ENCODE measurements at places on chromosomes 4 and X.

- DNase-seq: no peak
These were observed 232.5 kb downstream of the ARHGAP10 start for GRCh38 chr4:147964266-147964880.

DNA sequence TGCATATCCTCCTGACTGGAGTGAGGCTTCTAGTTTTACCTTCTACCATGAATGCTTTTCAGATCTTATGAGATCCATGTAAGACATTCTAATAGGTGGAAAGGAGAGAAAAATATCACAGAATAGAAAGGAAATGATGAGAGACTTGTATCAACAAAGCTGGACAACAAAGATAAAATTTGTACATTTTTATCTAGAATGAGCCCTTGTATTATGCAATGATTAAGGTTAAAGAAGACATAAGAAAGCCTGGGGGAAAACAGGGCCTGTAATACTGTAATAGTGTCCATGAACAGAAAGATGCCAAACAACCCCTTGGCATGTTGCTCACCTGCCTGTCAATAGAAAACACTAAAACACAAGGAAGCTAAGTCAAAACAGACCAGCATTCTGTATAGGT lies 44.2 kb upstream of the SCRG1 start:
- no peak for DNase-seq

DNA sequence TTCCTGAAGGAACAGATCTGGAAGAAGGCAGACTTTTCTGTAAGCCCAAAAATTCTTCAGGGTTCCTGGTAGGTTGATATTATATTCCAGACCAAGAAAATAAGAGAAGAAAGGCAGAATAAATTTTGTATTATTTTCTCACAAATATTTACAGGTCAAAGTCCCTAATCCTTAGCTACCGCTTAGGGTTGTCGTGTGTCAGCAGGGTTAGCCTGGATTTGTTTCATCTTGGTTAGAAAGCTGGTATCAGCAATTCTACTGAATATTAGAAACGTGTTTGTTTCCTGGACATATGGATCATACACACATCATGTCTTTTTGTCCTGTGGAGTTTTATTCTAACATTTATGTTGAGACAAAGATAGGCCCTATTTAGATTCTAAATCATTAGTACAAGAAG lies 232.9 kb upstream of the CXXC4 start:
- no peak for DNase-seq

GRCh38 chr4:4639370-4639769 lies 97.5 kb upstream of the STX18 start:
- DNase-seq: no peak

GRCh38 chr4:25900310-25900709 lies 13.7 kb upstream of the SMIM20 start:
- DNase-seq: no peak

DNA sequence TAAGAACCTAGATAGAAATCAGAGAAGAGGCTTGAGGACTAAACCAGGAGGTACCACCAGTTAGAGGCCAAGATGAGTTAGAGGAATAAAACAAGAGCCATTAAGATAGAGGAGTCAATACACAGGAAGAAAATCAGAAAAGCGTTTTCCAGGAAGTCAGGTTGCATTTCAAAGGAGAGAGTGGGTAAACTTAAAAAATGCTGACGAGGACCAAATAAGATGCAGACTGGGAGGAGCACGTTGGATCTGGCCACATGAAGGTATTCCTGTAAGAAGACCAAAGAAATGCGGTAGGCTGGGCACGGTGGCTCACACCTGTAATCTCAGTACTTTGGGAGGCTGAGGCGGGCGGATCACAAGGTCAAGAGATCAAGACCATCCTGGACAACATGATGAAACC lies 533.1 kb upstream of the TENM3 start:
- no peak for DNase-seq

- no peak for DNase-seq
These were observed 106.3 kb downstream of the CDS1 start for GRCh38 chr4:84689197-84689596.

GRCh38 chr4:1998296-1998695 lies 10.5 kb downstream of the NELFA start:
- no peak for DNase-seq

DNA sequence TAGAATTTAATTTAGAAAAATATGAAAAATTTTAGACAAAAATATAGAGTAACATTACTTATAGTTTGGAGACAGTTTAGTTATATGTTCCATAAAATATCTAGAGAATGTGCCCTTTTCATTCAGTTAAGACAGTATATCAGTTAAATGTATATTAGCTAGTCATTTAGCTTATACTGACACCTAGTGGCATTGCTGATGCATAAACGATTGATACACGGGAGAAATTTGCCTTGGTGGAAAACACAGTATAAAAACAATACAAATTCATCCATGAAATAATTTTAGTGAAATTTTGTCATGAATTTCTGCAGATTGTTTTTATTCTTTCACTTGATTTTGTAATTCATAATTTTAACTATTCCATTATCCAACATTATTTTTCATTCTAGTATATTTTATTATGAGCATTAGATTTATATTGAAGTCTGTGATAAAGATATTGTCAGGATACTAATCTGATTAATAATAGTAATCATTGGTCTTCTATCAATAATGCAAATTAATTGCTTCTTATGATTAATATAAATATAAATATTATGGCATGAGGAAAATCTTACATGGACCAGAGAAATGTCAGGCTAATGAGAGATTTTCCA lies 219.0 kb downstream of the TLL1 start:
- DNase-seq: peak; percentile 27

GRCh38 chrX:29225670-29226069 lies 638.4 kb downstream of the IL1RAPL1 start:
- no peak for DNase-seq

DNA sequence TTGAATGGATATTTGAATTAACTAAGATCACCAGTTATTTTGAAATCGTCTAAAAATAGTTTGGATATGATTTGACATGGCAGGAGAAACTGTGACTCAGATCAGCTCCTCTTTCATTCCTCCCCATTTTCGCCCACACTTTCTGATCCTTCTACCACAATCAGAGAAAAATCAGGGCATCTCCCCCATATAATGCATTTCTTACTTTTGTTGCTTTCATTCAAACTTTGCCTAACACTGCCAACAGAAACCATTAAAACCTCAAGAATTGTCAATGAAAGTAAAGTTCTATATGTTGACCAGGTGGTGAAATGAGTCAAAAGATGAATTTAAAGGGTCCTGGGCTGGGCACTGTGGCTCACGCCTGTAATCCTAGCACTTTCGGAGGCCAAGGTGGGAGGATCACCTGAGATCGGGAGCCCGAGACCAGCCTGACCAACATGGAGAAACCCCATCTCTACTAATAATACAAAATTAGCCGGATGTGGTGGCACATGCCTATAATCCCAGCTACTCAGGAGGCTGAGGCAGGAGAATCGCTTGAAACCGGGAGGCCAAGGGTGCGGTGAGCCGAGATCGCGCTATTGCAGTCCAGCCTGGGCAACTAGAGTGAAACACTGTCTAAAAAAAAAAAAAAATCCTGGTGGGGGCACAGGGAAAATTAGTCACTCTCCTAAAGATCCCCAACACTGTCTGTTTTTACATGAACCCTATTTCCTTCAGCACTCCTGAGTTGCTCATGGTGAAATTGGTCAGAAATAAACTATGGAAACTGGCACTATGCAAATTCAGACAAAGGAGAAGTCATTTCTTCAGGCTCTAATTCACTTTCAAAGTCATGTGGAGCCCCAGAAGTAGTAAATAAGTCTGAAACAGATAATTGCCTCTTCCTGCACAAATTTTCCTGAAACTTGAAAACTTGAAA lies 122.8 kb upstream of the NOCT start:
- no peak for DNase-seq

DNA sequence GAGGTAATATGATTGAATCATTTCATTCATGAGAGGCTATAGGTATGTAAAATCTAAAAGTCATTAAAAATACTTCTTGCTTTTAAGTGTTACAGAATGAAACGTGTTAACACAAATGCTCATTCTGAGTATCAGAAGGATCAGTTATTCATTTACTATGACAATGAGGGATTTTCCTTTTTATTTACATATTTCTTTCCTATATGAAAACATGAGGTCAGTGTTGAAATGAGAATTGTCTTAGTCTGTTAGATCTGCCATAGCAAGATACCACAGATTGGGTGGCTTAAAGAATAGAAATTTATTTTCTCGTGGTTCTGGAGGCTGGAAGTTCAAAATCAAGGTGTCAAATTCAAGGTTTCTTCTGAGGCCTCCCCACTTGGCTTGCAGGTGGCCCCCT lies 181.2 kb downstream of the ARHGAP10 start:
- DNase-seq: no peak
